A549 treated with Mapracorat at 1 μM for 4 hours (cell line): ENCODE measurements at places on chromosomes 7 and 10. TPM values are rescaled to one million over a fixed set of nuclear protein-coding genes. Genes with fewer than 3 reads are reported as not detected.

The MCM7 gene
- 223 to 248 TPM (median 243 TPM) in 5 replicates for total RNA-seq

The GIMAP7 gene
- total RNA-seq, result not detected in 5 replicates

The NYAP1 gene
- 2.7 to 6.3 TPM (median 4.1 TPM) in 5 replicates for total RNA-seq

The C10orf62 gene
- not detected in 5 replicates for total RNA-seq

The ASNS gene
- 48.8 to 62.4 TPM (median 60.2 TPM) in 5 replicates for total RNA-seq

The GNAI1 gene
- 27.4 to 33.6 TPM (median 32.0 TPM) in 5 replicates for total RNA-seq

The PDCD11 gene
- 30.4 to 42.4 TPM (median 39.2 TPM) in 5 replicates for total RNA-seq

The FIS1 gene
- 124 to 154 TPM (median 140 TPM) in 5 replicates for total RNA-seq

The FAM107B gene
- total RNA-seq, result 91.6 to 120 TPM (median 118 TPM) in 5 replicates
